ENCODE measurements at places on chromosomes 3 and 15.

- no peak for DNase-seq
Measured at GRCh38 chr3:159249472-159250174, 447.8 kb downstream of the MFSD1 start.

GRCh38 chr3:122484985-122485384, 29.8 kb downstream of the KPNA1 start:
- DNase-seq: no peak

GRCh38 chr15:85672332-85673084, 122.2 kb downstream of the KLHL25 start:
- no peak for DNase-seq

- DNase-seq: no peak
Measured at GRCh38 chr3:66531256-66531655, 30.4 kb upstream of the LRIG1 start.

- peak; percentile 40 for DNase-seq
Measured at GRCh38 chr3:127480196-127480954, 110.2 kb downstream of the TPRA1 start.

DNA sequence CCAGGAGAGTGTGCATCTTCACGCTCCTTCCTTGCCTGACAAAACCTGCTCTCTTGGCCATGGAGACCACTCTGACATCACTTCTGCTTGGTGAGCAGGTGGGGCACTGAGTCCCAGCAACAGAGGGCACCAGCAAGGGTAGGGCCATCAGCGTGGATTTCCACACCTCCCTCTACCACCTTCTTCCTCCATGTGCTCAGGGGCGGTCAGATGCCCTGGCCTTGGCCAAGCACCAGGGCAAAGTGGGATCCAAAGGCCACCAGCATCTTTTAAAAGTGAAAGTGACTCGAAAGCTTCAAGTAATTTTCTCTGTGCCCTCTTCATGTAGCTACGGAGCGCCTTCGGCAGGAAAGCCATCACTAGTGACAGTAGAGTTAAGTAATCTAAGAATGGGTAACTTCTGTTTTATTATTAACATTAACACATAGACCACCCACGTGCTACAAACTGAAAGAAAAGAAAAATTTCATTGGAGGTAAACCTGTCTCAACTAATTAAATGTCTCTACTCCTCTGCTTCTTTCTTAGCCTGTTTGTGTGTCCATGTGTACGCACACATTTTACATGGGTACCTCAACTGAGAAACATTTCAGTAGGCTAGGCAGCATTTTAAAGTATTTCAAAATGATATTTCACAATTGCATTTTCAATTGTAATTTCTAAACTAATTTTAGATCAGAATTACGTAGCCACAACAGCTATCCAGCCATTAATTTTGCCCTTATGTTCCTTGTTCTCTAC, 57.9 kb downstream of the CHSY1 start:
- no peak for DNase-seq

GRCh38 chr3:196843435-196844110, 24.1 kb upstream of the SENP5 start:
- no peak for DNase-seq

DNA sequence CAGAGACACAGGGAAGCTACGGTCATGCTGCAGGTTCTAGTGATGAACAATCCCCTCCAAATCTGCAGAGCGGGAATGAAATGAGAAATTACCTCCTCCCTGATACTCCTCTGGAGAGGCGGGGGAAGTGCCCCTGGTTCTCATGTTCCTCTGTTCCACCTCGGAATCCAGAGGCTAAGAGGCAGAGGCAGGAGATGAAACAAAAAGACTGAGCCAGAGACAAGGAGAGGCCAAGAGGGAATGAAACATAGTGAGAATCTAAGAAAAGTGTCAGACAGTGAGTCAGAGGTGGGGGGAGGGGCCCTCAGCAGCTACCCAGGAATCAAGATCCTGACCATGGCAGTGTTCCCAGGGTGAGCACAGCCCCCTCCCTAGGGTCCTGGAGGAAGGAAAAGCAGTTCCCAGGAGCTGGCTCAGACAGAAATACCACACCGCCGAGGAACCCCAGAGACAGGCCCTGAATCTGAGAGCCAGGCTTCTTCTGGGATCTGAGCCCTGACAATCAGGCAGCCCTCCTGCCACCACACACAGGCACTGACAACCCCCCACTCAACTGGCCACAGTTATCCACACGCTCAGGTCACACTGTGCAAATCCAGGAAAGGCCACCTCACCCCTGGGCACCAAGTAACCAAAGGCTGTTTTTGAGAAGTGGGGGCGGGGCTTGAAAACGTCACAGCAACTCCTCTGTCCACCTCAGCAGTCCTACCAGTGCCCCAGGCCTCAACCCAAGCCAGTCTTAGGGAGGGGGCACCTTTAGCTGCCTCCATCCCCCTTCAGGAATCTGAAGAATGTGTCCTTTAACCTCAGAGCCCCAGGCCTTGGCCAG, 2.4 kb downstream of the CSRNP1 start:
- DNase-seq: peak; percentile 95

DNA sequence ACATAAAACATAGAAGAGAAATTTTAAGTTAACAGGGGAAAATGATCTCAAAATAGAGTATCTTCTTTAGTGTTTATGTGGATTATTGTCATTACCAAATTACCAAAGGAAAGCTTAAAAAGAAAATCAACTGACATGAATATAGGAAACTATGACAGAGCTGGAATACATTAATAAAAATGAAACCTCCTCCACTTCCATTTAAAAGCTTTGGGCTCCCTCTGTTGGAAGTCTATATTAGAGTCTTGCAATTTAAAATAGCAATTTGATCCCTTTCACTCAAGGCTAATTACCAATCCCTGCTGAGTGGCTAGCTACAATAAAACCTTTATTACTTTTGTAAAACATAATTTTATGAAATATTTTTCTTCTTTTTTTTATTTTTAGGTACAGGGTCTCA, 61.4 kb upstream of the IMPG2 start:
- no peak for DNase-seq

GRCh38 chr3:58157700-58158099, 53.1 kb downstream of the DNASE1L3 start:
- DNase-seq: no peak

DNA sequence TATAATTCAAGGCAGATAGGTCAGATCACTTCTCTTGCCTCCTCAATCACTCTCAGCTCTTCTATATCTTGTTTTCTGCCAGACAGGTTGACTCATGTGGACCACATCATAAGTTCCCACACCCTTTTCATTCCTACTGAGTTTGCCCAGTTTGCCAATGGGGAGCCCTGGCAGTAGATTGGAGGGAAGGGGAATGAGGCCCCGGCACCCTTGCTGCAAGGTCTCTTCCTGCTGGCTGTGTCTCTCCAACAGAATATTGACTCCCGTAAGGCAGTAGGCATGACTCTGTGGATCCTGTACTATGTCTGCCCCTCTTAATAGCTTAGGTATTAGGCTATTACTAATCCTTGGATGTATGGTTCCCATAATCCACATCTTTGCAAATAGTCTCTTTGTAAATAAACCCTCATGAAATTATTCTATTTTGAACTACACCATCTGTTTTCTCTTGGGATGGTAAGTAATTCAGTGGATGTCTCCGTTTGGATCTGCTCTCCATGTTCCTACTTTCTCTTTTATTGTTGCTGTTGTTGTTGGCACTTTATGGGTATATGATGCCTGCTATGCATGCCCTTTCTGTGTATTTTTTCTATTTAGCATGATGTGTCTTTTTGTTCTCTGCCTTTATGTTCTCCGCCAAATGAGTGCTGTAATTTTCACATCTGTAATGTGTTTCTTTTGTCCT, 65.5 kb upstream of the DCBLD2 start:
- no peak for DNase-seq

GRCh38 chr15:77808075-77808474, 175.4 kb upstream of the LINGO1 start:
- no peak for DNase-seq

DNA sequence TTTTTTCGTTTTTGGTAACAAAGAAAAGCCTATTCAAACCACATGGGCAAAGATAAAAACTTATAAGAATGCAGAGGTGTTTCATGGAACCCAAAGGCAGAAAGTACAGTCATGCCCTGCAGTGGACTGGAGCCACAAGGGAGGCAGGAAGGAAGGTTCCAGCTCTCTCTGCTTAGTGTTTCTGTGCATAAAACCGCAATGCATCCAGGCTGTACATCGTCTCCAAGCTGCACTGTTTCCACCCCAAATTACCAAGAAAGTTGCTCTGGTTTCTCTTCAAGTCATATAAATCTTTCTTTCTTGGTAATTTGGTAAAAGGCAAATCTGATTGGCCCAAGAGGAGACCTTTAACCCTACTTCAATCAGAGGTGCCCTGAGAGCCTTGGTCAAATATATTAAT, 15.8 kb downstream of the TRAT1 start:
- DNase-seq: no peak

DNA sequence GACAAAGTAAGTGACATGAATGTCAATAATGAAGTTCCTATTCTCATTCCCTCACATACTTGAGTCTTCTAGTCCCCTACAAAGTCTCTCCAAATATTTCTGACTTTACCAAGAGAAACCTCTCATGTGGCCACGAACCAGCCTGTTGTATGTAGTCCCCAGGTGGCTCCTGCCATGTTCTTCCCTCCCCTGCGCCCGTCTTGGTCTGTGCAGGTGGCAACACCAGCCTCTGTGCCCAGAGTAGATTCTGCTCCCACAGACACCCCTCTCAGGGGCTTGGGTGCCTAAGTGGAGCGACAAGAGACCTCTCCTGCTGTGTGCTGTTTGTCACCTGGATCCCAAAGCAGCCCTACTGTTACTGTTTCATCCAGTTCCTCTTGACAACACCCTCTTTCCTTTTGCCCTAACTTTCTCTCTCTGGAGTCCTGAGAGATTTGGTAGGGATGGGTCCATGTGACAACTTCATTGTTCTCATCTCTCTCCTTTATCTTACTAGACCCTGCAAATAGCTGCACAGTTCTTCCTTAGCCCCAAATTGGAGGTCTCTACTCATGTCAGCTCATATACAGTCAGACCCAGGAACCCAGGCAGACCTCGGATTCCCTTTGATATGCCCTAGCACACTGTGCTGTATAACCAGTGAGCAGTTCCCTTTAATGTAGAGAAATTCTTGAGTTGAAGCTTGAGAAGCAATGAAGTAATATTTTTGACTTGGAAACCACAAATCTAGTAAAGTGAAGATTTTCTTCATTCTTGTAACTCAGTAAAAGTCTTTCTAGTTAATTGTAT, 56.9 kb downstream of the POLR2M start:
- no peak for DNase-seq

DNA sequence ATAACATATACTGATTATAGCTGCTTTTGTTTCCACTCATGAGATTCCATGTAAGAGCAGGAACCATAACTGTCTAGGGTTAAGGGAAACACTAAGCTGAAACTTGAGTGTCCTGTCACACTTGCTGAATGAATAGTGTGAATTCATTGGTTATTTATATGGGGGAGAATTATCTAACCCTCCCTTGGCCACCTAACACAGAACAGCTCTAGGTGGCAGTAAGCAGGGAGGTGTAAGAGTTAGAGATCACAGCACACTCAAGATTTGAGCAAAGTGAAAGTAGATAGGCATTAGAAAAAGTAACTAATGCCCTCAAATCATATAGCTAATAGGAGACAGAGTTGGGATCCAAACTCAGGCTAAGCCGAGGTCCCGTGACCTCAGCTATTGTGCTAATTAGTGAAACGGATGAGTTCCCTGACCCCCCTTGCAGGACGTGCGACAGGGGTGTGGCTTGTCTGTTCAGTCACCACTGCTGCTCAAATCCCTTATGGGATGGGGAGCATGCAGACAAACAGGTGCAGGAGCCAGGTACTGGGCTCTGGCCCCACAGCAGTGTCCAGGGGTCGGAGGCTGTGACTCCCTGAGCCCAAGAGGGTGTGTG, 27.7 kb upstream of the ANO10 start:
- DNase-seq: no peak

GRCh38 chr3:184222521-184222920, 6.9 kb upstream of the VWA5B2 start:
- DNase-seq: no peak

DNA sequence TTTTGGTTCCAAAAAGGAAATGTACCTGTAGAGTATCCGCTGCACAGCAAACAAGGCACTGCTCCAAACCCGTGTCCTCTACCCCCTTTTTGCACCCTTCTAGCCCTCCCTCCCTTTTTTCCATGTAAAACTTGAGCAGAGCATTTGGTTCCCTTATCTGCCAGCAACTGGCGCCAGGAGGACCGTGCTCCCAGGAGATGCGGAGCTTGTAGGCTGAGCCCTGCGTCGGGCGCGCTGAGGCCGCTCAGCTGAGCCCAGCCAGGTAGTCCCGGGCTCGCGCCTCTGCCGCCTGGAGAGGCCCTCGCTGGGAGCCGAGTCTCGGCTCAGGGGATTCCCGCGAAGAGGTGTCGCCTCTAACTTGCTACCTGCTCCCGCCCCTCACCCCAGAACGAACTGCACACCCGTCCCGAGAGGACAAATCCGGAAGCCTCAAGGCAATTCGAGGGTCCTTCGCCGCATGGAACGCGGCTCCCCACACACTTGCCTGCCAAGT, 575 bp downstream of the TRPM7 start:
- no peak for DNase-seq

DNA sequence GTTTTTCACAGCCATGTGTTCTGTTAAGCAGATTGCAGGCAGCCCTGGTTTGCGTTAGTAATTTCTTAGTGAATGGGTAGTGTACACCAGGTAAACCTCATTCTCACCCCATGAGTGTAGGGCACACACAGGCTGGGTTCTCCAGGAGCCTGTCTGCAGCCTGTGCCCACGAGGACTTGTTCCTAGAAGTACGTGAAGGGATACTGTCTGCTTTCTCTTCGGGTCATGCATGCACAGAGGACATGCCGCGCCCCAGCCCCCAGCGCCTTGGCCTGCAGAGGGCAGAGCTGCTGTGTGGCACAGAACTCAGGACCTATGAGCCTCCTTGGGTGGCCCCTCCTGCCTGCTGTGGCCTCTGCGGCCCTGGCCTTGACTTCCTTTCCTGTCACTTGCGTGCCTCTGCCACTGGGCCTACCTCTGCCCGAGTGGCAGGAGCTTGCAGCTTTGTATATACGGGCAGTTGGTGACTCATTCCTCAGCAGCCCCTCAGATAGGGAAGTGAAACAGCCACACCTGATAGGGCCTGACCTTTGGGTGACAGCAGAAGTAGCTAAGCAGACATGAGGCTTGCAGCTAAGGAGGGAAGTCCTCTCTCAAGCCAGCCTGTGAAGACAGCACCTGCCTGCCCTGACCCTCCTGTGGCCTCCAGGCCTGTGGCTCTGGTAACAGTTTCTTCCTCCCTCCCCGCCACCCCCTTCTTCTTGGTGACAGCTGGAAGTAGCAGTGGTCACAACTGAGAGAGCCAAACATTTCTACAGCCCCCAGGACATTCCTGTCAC, 19.5 kb downstream of the PPCDC start:
- DNase-seq: peak; percentile 87

All from suprapubic skin (tissue), 4 donors.